Myocyte (in vitro differentiated cells): ENCODE measurements at places on chromosomes 5 and 9.

DNA sequence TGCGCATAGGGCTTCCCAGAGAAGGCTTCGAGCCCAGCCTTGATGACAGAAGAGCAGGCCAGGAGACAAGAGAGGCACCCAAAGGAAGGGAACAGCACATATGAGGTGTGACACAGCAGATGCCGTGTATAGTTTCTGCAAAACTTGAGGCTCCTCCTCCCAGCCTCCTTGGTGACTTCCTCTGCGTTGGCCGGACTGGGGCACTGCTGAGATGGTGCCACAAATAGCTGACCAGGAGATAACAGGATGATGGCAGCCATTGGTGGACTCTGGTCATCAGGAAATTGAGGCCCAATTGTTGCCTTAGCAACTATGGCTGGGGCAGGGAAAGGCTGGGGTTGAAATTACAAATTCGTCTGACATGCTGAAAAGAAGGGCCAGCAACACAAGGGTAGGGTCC lies 4.8 kb upstream of the ZNF79 start:
- DNase-seq, result no peak

- DNase-seq, result peak; percentile 79
These were observed 287.8 kb upstream of the RASA1 start for GRCh38 chr5:86979811-86980411.

GRCh38 chr5:149452007-149452664 lies 73.0 kb upstream of the IL17B start:
- DNase-seq, result peak; percentile 39

DNA sequence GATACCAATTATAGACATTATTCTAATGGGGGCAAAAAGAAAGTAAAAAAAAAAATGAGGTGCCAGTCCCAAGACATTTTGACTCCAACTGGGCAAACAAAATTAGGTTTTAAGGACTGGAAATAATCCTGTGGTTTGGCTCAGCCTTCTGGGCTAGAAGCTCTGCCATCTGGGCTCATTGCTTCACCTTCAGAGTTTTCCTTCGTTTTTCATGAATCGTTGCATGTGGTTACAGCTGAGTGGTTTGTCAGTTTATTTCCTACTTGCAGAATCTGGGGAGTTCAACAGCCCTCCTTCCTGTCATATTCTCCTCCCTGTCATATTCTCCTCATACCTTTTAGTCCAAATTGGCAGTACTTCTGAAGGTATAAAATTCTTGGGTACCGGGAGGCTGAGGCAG lies 12.0 kb downstream of the UGT3A2 start:
- DNase-seq, result peak; percentile 22

- DNase-seq, result no peak
These were observed 246.8 kb upstream of the DAB2 start for GRCh38 chr5:39671561-39671961.

GRCh38 chr9:81266674-81267073 lies 422.7 kb downstream of the TLE1 start:
- DNase-seq, result no peak

- peak; percentile 76 for DNase-seq
These were observed 32.9 kb downstream of the FRMD3 start for GRCh38 chr9:83505282-83505681.

DNA sequence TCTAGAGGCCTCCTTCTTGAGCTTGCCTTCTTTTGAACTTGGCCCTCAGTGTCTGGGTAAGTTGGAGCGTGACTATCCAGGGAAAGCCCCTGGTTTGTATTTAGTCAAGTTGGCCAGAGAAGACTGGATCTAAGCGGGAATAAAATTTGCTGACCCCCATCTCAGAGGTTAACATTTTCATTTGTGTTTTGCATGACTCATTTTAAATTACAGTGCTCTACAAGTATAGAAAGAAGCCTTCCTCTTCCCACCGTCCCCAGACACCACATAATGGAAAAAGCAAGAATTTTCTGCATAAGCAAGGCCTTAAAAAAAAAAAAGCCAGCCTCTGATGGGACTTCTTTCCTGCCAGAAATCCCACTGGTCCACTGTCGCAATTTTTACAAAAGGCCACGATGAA lies 27.2 kb downstream of the PIK3R1 start:
- DNase-seq, result no peak

GRCh38 chr9:11144746-11145145 lies 531.9 kb upstream of the PTPRD start:
- no peak for DNase-seq

DNA sequence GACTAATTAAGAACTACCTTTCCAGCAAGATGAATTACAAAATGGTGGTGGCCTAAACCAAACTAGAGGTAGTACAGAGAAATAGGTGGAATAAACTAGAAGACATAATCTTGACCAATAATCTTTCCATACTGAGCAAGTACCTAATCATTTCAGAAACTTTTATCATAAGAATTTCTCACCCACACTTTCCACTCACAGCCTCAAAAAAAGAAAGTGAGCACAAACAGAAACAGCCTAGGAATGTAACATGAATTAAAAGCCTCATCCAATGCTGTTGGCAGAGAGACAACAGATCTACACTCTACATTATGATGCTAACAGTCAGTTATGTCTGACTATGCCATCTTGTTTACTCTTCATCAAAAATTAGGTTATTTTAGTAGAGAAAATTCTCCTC lies 1.3 kb downstream of the RNF38 start:
- peak; percentile 51 for DNase-seq

DNA sequence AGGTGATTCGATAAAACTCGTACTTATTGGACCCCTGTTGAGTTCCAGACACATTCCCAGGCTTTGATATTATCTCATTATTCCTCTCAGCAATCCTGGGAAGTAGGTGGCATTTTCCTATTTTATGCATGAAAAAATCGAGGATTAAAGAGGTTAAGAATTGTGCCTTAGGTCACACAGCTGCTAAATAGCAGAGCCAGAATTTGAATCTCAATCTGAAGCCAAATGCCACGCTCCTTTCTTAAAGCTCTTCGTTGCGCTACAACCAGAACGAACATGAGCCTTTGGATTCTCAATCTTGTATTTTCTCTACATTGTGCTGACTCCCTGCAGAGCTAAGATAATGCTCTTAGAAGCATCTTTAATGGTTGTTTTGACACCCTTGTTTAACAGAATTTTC lies 527.8 kb upstream of the TLE4 start:
- DNase-seq, result no peak

GRCh38 chr5:91109634-91110033 lies 273.5 kb downstream of the ARRDC3 start:
- DNase-seq, result peak; percentile 52
